ENCODE measurements at places on chromosomes 12 and 14.
A peak's percentile ranks its signal among the peaks of the same experiment; 100 is the strongest.

GRCh38 chr14:65620195-65620594, 207.7 kb downstream of the FUT8 start:
- no peak for DNase-seq

GRCh38 chr14:24013654-24014514, 25.2 kb downstream of the DHRS4L2 start:
- DNase-seq = peak; percentile 36

DNA sequence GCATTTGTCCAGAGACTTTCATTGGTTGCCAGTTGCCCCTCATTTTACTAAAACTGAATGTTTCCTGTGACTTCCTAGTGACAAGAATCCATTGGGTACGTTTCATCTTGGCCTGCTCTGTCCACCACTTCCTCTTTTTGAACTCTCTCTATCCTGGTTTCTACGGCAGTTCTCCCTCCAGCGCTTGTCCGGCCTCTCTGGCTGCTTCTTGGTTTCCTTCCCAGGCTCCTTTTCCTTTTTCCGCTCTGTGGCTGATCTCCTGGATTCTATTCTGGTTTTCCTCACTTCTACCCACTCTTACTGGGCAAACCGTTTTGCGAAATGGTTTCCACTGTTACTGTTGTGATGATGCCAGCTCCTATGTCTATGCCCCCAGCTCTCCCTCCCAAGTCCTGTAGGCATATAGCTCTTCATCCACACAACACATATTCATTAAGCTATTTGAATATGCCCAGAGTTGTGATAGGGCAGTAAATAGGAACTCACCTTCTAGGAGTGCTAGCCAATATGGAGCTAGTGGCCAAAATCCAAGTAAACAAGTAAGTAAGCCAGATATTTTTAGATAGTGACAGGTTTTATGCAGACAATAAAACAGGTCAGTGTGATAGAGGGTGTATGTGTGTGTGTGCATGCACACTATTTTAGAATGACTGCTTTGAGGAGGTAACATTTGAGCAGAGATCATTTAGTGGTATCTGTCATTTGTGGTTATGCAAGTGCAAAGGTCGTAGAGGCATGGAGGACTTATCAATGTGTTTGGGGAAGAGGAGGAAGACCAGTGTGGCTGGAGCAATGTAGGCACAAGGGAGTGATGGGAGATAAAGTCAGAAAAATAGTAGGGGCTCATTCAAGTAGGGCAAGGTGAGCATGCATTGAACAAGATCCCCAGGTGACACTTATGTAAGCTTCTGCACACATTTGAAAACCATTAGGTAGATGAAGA, 27.9 kb upstream of the CTDSP2 start:
- no peak for DNase-seq

GRCh38 chr12:132272711-132273110, 56.7 kb downstream of the GALNT9 start:
- DNase-seq = no peak

- no peak for DNase-seq
Observed at GRCh38 chr12:111014547-111014946, 94.2 kb upstream of the MYL2 start.

DNA sequence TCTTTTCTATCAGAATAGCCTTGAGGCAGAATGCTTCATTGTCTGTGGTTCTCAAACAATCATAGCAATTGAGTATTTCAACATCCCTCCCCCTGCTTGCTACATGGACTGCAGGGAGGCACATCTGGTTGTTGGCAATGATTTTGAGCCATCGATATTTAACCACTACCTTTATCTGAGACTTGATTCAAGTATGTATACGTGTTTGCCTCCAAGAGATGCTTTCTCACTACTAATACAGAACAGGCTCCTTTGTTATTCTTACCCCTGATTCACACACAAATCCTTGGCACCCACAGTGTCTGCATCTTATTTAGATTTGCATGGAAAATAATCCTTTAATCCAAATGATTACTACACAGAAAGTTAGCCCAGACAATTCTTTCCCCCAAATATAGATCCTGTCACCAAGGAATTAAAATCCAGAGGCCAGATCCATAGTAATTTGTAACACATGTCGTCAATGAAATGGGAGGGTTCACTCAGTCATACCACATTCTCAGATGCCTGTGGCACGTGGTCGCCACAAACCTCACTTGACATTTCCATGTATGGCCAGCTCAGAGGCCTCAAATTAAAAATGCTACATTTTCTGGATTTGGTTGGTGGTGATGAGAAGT, 199.3 kb downstream of the ITPR2 start:
- DNase-seq = no peak
